NCI-H2029 treated with DMSO at 0.1 percent for 48 hours (cell line): ENCODE measurements at places on chromosomes 4 and X.

DNA sequence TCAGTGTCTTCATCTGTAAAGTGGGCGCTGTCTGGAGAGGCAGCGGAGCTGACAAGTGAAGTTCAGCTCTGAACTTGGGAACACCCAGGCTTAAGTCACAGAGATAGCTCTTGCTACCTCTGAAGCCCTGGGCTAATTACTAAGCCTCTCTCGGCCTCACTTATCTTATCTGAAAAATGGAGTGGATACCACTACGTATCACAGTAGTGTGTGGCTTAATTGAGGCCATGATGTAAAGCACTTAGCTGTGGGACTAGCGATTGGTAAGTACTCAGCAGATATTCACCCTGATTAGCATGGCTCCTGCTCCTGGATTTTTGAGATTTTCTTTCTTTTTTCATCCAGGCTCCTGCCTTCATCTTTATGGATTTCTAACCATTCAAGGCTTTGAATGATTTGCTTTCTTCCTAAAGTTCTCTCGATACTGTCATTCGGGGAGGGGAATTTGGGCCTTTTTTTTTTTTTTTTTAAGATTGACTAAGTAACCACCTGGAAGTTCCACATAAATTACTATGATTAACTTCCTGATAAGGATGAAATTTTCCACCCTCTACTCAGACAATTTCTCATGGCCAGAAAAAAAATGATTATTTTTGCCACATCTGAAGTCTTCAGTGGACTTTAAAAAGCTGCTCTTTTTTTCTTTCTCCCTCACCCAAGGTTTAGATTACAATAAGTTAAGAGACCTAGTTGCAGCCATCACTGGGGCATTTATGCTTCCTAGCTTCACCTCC lies 17.1 kb downstream of the LDB2 start:
- no peak for DNase-seq

- no peak for DNase-seq
Measured at GRCh38 chr4:100168521-100168920, 21.7 kb downstream of the DDIT4L start.

GRCh38 chrX:69285881-69286564 lies 120.8 kb upstream of the PJA1 start:
- DNase-seq: no peak

- no peak for DNase-seq
Measured at GRCh38 chr4:181860157-181860556, 383.0 kb upstream of the TENM3 start.

- DNase-seq: no peak
Measured at GRCh38 chr4:86957215-86957614, 22.4 kb downstream of the AFF1 start.

DNA sequence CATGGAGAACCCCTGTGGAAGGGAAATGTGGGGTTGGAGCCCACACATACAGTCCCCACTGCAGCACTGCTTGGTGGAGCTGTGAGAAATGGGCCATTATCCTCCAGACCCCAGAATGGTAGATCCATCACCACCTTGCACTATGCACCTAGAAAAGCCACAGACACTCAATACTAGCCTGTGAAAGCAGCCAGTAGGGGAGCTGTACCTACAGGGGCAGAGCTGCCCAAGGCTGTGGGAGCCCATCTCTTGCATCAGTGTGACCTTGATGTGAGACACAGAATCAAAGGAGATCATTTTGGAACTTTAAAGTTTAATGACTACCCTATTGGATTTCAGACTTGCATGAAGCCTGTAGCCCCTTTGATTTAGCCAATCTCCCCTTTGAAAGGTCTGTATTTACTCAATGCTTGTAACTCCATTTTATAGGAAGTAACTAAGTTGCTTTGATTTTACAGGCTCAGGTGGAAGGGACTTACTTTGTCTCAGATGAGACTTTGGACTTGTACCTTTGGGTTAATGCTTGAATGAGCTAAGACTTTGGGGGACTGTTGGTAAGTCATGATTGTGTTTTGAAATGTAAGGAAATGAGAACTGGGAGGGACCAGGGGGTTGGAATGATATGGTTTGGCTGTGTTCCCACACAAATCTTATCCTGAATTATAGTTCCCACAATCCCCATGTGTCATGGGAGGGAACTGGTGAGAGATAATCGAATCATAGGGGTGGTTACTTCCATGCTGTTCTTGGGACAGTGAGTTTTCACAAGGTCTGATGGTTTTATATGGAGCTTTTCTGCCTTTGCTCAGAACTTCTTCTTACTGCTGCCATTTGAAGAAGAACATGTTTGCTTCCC lies 352.6 kb downstream of the INPP4B start:
- no peak for DNase-seq

DNA sequence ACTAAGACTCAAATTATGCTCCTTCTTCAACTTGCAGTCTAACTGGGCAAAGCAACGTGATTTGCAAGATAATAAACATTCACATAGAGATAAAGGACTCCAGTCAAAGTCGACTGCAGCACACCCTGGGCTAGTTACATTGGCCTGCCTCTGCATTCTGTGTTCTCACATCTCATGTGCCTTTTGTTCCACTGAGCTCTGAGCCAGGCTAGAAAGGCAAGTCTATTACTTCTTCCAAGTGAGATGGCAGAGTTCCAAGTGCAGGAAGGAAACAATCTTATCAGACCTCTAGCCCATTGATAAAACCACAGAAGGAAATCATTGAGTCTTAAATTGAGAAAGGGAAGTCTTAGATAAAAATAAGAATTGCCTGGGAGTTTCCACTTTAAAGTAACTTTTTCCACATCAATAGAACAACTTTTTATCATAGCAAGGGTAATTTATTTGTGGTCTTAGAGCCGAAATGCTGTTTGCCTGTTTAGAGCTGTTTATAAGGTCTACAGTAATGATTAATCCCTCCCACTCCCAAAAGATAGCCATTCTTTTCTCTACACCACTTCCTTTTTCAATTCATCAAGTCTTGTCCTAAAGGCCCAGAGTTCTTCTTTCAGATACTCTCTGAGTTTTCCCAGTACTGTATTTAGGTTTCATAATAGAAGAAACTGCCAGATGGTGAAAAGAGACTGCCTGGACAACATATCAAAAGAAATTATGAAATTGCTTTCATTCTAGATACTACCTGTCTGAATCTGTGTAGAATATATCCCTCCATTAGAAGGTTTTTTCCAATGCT lies 200.2 kb downstream of the GUCY2F start:
- no peak for DNase-seq

DNA sequence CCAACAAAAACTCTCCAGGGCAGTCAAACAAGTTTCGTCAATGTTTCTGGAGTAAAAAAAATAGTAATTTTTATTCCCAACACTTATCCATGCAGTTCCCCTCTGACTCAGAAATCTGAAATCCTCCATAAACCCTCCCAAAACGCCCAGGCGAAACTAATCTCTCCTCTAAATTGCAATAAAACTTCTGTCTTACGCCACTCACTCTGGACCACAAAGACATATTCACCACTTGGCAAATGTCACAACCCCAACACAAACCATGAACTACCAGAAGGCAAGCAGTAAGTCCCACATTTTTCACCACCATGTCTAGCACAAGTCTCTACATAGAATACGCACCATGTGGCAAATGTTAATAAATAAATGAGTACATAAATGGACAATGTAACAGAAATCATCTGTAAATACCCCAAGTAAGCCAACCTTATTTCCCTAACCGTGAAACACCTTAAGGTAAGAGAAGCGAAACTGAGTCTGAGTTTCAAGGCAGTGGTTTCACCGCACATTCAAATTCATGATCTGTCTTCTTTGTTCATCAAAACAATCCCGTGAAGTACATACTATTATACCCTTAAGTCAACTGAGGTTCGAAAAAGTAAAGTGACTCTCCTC lies 1.6 kb downstream of the PAPSS1 start:
- DNase-seq: no peak

DNA sequence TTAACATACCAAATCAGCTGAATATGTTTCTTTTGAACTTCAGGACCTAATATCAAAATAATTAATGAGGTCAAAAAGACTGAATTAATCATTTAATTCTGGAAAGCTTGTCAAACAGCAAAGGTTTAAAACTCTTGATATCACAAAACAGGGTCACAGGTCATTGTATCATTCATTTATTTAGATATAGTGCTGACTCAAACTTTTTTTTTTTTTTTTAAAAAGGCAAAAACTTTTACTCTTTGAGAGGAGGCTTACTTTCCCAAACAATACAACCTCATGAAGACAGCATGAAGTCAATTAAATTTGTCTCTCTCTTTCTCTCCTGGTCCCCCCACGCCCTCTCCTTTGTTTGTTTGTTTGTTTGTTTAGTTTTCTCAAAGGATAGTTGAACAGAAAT lies 15.6 kb upstream of the GPR78 start:
- no peak for DNase-seq
